ENCODE measurements at places on chromosomes 2 and 18. TPM values are rescaled to one million over a fixed set of nuclear protein-coding genes. Genes with fewer than 3 reads are reported as not detected.
A peak's percentile ranks its signal among the peaks of the same experiment; 100 is the strongest.

- no peak for DNase-seq
These were observed 28.3 kb upstream of the DSC1 start for GRCh38 chr18:31190919-31191318.

- no peak for DNase-seq
These were observed 98.3 kb downstream of the MYCN start for GRCh38 chr2:16038621-16039020.

DNA sequence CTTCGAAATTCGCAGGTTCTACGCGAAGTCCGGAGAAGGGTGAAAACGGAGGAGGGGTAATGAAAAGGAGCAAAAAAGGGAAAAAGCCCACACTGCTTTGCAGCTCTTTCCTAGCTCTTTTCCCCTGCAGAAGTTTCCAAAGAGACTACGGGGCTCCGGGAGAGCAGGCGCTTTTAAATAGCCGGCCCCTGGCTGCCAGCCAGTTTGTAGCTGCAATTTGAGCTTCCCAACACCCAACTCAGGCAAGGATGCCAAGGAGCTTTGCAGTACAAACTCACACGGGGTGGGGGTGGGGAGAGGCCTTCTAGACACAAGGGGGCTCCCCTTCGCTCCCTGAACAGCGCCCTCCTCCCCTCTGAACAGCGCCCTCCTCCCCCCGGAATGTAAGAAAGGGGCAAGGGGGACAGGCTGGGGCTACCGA is at the start of gene IGFBP5:
TSS of gene IGFBP5 (minus strand) at position 149 of the 421 bp plus-strand sequence. CDS start 774 bp downstream, outside the sequence.
- DNase-seq = peak; percentile 92

DNA sequence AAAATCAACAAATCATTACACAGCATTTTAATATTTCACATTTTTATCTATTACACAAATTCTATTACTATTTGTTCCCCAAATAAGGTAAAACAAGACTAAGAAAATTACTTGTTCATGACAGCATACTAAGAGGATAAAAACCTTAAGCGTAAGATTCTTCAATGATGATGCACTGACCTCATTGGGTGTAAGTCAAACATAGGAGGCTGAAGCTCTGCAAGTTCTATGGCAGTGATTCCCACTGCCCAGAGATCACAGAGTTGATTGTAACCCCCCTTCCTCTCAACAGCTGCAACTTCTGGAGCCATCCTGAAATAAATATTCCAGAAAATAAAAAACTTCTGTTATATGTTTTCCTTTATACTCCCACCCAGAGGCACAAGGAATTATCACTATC is 82.2 kb upstream of the CDKL4 start:
- no peak for DNase-seq

Gene ARID5A
- total RNA-seq = 9.5 TPM

Gene SP5
- not detected for total RNA-seq

DNA sequence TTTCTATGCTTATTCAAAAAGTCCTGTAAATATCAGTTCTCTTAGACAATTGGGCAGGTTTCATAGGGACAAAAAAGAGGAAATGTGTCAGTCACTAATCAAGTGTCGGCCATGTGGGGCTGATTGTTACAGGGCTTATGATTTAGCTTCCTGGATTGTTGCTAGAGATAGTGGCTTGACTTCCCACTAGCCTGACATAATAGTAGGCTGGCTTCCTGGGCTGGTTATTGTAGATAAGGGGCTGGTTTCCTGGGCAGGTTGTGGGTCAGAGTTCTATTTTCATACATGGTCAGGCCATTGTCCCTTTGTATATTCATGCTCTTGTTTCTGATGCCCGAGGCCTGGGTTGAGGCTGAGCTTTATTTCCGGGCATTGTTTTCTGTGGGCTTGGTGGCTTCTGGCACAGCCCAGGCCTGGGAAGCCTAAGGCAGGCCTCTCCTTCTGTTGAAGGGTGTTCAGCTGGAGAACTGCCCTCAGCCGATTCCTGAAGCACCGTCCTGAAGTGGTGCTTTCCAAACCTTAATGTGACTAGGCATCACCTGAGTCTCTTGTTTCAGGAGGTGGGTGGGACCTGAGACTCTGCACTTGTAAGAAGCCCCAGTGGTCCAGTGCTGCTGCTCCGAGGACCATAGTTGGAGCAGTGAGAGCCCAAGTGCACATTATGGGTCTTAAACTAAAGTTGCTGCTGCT is 37.0 kb downstream of the CD8B2 start:
- no peak for DNase-seq

- DNase-seq = no peak
These were observed 24.1 kb downstream of the ENOSF1 start for GRCh38 chr18:688323-688722.

GRCh38 chr2:142926445-142926844 is 49.0 kb downstream of the KYNU start:
- DNase-seq = no peak

- peak; percentile 58 for DNase-seq
These were observed 138.6 kb upstream of the SCN7A start for GRCh38 chr2:166632616-166633015.

Gene GALNT5
- total RNA-seq = 7.7 TPM

DNA sequence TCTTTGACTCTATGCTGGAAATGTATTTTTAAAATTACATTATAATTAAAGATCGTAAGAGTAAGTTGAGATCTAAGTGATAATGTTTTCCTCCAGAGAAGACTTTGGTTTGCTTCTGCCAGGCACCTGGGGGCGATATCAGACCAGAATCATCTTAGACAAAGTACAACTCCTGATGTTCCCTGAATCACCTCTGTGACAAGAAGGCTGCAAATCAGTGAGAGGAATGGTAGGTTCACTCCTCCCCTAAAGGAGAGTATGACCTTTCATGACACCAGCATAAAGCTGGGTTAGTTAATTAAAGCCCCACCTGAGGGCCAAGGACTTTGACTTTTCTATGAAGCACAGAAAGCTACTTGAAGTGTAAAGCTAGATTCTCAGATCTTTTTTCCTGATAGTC is 114.4 kb upstream of the DTNA start:
- DNase-seq = peak; percentile 44

DNA sequence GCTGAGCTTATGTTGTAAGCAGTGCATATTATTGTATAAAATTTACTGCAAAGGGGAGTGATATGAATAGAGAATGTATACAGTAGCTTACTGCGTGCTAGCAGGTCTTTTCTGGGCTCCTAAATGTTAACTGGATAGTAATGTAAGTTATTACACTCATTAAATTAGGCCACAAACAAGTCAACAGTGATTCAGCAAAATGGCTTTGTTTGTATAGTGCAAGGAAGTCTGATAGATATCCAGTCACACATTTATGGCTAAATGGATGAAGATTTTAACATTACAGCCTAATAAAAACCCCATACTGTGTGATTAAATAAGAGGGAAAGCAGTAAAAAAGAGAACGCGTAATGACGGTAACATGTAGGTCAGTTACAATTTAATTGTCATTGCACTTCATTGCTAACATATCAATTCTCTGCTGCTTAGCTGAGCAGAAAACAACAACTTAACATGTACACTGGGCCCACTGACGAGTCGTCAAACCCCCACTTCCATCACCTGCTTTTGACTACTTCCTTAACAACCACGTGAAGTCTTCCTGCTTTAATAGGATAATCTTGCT is 665.0 kb upstream of the FANCL start:
- DNase-seq = peak; percentile 65

GRCh38 chr2:86487062-86487461 is 45.9 kb downstream of the KDM3A start:
- no peak for DNase-seq

DNA sequence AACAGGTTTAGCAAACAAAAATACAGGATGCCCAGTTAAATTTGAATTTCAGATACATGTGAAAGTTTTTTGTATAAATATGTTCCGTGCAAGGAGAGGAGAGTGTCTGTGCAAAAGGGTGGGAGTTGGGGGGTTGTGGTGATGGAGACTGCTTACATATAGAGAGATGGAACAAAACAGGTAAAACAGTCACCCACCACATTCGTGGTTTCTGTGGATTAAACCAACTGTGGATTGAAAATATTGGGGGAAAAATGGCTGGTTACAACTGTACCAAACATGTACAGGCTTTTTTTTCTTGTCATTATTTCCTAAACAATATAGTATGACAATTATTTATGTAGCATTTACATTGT is 245.7 kb downstream of the TNS1 start:
- DNase-seq = no peak

Gene MTCL1
- total RNA-seq = 80.5 TPM

Gene PMAIP1
- 25.4 TPM for total RNA-seq

Gene IL1B
- 2.6 TPM for total RNA-seq

- peak; percentile 68 for DNase-seq
These were observed 274.5 kb downstream of the NCKAP5 start for GRCh38 chr2:133293544-133294353.

DNA sequence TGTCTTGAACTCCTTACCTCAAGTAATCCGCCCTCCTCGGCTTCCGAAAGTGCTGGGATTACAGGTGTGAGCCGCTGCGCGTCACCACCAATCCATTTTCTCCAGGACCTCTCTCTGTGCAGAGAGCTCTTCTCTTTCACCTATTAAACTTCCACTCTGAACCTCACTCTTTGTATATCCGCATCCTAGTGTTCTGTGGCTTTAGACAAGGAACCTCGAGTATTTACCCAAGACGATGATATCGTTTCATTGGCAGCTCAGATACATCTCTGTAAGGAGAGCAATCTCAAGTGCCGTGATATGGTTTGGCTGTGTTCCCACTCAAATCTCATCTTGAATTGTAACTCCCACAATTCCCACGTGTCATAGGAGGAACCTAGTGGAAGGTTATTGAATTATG is 15.1 kb upstream of the WDR33 start:
- no peak for DNase-seq

GRCh38 chr2:190759749-190760213 is 110.9 kb downstream of the NAB1 start:
- peak; percentile 92 for DNase-seq

Gene PROM2
- 0.32 TPM for total RNA-seq

Gene CENPO
- total RNA-seq = 19.6 TPM

- DNase-seq = no peak
These were observed 24.5 kb downstream of the CREG2 start for GRCh38 chr2:101362777-101363176.

Gene ARHGAP25
- 3.5 TPM for total RNA-seq

Gene FASTKD1
- 13.5 TPM for total RNA-seq

DNA sequence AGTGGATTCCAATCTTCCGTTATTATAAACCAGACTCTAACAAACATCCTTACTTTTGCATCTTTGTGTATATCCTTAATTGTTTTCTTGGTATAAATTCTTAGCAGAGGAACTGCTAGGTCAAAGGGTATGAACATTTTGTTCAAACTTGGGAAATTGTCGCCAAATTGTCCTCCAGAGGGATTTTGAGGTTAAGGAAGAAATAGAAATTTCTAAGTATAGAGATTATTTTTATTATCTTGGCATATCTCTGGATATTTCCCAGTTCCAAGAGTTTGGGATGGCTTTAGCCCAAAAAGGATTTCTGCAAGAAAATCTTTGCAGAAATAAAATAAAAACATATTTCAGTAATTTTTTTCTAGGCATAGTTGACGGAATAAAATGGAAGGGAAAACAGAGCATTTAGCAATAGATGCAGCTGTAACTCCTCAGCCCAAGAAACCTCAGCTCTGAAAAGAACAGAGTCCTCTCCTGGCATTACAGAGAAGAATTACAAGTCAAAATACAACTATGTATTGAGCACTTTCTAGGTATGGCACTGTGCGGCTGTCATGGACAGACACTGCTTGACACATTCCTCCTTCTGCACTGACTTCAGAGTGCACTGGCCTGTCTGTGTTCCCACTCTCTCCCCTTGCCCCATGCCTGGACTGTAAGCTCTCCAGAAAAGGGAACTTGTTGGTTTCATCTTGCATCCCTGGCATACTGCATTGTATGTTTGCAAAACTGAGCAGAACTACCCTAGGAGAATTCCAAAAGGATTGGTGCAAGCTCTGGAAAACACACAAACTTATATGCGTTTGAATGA is 117.3 kb upstream of the STON1 start:
- DNase-seq = no peak

Gene EIF2B4
- 29.3 TPM for total RNA-seq

DNA sequence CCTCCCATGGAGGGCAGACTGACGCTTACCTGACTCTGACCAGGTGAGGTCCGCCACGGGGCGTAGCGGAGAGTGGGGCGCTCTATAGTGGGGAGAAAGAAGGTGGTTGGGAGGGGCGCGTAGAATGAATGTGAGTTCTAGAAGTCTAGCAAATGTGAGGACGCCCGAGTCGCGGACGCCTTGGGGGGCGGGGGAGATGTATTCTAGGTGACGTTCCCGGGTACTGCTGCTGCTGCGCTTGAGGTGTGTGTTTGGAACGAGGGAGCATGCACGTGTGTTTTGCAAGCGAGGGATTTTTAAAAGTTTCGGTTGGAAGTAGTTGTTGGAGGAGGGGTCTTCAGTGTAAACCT is 758 bp downstream of the RIF1 start:
- DNase-seq = peak; percentile 16

DNA sequence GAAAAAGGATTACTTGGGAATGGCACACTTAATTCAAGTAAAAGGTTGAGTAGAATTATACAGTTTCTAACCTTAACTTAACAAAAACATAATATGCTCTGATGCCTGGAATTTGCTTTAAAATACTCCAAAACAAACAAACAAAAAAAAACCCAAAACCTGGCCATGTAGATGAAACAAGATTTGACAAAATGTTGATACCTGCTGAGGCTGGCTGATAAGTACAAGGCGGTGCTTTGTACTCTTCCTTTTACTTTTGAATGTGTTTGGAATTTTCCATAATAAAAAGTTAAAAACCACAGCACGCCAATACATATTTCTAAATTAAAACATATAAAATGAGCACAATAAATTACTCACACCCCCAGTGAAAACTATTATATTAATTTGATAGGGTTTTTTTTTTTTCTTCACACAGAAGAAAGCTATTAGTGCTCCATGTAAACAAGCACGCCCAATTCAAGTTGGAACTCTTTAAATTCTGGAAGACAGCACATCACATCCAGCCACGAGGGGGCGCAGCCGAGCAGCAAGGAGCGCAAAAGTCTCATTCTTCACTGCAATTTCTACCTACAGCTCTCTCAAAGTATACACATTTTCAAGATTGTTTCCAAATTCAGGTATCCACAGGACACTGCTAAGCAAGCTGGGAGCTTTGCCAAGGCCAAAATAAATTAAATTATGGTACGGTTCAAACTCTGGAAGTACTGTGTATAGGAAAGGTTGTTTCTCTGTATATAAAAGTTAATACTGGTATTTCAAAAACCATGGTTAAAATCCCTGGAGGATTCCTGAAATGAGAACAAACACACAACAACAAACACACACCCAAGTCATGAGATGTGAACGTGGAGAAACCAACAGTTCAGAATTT is 7.5 kb downstream of the SERTAD2 start:
- DNase-seq = peak; percentile 76

Gene VSNL1
- total RNA-seq = 0.32 TPM

- DNase-seq = no peak
These were observed 35.7 kb downstream of the STK39 start for GRCh38 chr2:168211664-168212163.
